ENCODE measurements at places on chromosomes 1 and 21. TPM values are rescaled to one million over a fixed set of nuclear protein-coding genes. Genes with fewer than 3 reads are reported as not detected.

The HTR6 gene
- 0.87 TPM for total RNA-seq

The RGS16 gene
- total RNA-seq: 11.6 TPM

The NEK2 gene
- total RNA-seq: 0.35 TPM

The NASP gene
- total RNA-seq: 112 TPM

The HHIPL2 gene
- not detected for total RNA-seq

All from CD8-positive, alpha-beta T cell (primary cell).